Omental fat pad (tissue), 4 donors: ENCODE measurements at places on chromosomes 6 and 20.

DNA sequence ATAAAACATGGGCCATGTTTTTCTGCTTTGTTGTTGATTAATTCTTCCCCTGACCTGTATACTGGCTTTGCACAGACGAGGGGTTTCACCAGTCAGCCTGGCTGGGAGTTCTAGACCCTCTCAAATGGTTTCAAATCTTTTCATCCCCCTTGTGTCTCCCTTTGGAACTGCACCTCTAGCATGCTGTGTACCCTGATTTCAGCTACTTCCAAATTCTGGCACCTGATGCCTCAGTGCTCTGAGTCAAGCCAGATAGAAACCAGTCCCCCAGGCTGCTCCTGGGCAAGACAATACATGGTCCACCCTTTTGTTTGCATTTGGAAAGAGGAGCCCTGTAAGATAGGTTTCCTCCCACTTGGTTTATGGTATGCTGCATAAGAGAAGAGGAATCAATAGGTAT, 290.2 kb downstream of the BTBD3 start:
- no peak for DNase-seq

- DNase-seq = no peak
Observed at GRCh38 chr6:3776881-3777507, 25.5 kb upstream of the PXDC1 start.

DNA sequence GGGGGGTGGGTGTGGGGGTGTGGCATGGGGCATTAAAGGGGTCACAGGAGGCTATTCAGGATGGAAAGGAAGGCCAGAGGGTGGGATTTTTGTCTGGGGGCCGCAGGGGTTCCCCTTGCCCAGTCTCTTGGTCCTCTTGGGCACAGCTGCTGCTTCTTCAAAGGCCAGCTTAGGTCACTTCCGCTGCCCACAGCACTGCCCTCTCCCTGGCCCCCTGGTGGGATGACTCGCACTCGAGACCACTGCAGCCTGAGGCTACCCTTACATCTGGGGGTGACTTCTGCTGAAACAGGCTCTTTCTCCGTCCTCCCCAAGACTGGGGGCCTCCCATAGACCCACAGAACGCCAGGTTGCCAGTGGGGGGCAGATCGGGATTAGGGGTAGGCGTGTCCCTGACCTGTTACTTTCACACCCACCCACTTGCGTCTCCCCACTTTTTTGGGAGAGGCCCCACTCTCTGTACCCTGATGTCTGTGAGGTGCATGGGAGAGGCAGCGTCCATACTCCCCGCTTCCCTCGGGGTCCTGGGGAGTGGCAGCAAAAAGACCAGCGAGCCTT, 1.3 kb downstream of the LKAAEAR1 start:
- no peak for DNase-seq

- no peak for DNase-seq
Observed at GRCh38 chr20:44112889-44113617, 73.9 kb downstream of the JPH2 start.

GRCh38 chr6:75603106-75603420, 1.4 kb downstream of the SENP6 start:
- DNase-seq = no peak
